B cell (primary cell): ENCODE measurements at places on chromosomes 3 and 15. TPM values are rescaled to one million over a fixed set of nuclear protein-coding genes. Genes with fewer than 3 reads are reported as not detected.
A peak's percentile ranks its signal among the peaks of the same experiment; 100 is the strongest.

Gene SLC25A20
- polyA plus RNA-seq = 5.7 and 19.9 TPM in 2 replicates

Gene SLC9C1
- 0.07 and 0.30 TPM in 2 replicates for polyA plus RNA-seq

DNA sequence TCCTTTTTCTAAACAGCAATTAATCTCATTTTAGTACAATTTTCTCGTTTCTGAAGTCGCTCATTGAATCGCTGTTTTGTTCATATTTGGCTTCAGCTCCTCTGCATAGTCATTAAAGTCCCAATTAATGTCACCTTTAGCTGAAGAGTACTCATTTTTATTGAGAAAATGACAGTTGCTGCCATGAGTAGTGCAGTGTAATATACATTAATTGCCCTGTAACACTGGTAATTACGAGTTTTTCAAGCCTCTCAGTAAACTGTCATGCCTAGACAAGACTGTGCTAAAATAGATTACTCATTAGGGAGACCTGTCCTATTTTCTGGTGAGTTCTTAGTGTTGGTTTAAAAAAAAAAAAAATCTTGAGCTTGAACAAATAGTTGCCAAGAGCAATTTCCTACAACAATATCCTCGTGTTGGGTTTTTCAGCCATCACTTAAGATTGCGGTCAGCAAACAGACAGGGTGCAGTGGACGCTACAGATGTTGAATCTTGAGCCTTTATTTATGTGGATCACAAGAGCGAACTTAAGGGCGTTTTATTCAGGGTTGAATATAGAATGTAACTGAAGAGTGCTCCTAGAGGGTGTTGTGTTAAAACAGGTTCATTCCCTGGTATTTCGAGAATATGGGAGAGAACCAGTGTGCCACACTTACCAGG is 176.0 kb downstream of the CDIN1 start:
- no peak overlapping the region for H3K27ac ChIP-seq
- no peaks in the 10 kb centered on the region for H3K27me3 ChIP-seq
- no peaks in the 10 kb centered on the region for H3K36me3 ChIP-seq
- H3K4me1 ChIP-seq = no peaks in the 10 kb centered on the region
- no peak for DNase-seq
- H3K4me3 ChIP-seq = no peak overlapping the region

- no peaks in the 10 kb centered on the region for H3K4me1 ChIP-seq
- no peak overlapping the region for H3K4me3 ChIP-seq
- DNase-seq = no peak
- no peaks in the 10 kb centered on the region for H3K27me3 ChIP-seq
- H3K36me3 ChIP-seq = no peaks in the 10 kb centered on the region
Observed at GRCh38 chr15:39079296-39079847, 501.5 kb upstream of the THBS1 start.

DNA sequence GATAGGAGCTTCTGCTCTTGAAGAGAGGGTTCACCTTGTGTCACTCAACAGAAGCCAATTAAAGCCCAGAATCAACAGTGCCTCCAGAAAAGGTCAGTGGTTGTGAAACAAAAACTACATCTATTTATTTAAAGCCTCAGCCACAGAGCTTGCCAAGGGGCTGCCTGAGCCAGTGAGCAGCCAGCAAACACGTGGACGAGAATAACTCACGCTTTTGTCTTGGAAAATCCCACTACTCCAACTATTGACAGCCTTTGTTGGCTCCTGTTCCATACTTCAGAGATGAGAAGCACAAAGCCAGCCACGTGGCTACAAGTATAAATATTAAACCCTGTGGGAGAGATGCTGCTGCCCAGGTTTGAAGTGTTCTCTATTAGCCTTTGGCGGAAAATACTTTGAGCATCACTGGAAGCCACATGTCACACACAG is 10.3 kb downstream of the GPR156 start:
- H3K27ac ChIP-seq = no peak overlapping the region
- no peak for DNase-seq
- no peak overlapping the region for H3K4me3 ChIP-seq

DNA sequence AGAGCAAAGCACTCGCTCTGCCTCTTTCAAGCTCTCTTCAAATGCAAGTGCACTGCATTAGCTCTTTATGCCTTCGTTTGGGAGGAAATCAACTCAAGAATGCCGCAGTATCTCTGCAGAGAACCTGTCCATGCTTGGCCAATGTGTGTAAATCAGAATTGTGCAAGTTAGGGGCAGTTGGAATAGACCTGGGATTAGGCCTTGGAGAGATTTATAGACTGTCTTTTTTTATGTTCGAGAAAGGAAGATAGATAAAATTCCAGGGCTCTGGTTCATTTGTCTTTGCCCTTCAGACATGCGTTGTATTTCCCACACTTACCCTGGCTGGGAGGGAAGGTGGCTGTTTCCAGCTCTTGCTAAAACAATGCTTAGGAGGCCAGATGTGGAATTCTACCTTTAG is 163.7 kb downstream of the MOBP start:
- H3K27me3 ChIP-seq = no peaks in the 10 kb centered on the region
- no peaks in the 10 kb centered on the region for H3K4me1 ChIP-seq
- H3K4me3 ChIP-seq = no peak overlapping the region
- H3K36me3 ChIP-seq = no peaks in the 10 kb centered on the region

GRCh38 chr15:90839187-90840071 is 29.0 kb upstream of the FURIN start:
- no peaks in the 10 kb centered on the region for H3K36me3 ChIP-seq
- peaks cover 46% of the 10 kb centered on the region for H3K4me1 ChIP-seq
- H3K27me3 ChIP-seq = no peaks in the 10 kb centered on the region
- peak overlapping the region; percentile 67 for H3K27ac ChIP-seq
- peak; percentile 74 for DNase-seq

GRCh38 chr3:116064646-116065045 is 380.6 kb downstream of the LSAMP start:
- H3K36me3 ChIP-seq = no peaks in the 10 kb centered on the region
- H3K27me3 ChIP-seq = no peaks in the 10 kb centered on the region
- no peaks in the 10 kb centered on the region for H3K4me1 ChIP-seq
- no peak for DNase-seq
